ENCODE measurements at places on chromosomes 2 and 18.
A peak's percentile ranks its signal among the peaks of the same experiment; 100 is the strongest.

DNA sequence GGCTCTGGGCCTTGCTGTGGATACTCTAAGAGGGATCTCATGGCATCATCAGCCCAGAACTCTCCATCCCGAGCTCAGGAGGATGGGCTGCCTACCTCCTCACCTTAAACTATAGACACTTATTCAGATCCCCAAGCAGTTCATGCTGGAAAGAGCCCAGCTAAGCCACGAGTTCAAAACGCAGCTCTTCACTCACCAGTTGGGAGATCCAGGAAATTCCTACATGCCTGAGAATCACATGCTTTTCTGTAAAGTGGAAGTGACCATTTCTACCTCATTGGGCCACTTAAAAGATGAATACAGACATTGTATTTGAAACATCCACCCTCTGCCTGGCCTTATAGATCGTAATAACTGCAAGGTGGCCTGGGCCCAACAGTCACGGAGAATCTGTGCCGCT is 6.6 kb downstream of the ATOH8 start:
- DNase-seq: no peak

DNA sequence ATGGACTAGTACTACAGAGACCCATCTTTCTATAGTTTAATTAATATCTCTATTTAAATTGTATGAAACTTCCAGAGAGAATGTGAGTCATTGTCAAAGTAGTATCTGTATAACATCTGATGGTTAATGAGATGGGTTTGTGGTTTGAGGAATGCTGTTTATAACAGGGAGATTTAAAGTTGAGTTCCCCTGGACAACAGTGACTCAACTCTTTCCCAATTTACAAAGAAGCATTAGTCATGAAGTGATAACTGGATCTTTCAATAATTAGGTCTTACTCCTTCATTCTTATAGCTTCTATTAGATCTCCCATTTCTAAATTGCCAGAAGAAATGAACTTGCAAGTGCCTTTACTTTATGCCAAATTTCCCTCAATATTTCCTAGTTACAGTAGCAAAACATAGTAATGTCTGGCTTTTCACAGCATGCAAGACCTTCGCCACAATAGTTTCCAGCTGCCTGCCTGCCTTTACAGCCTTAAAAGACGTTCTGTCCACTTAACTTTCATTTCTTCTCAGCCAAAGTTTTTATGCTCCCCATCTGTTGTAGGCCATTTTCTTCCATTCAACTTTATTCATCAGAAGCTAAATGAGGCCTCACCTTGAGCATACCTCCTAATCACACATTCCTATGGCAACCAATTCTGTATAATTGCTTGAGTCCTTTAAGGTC is 47.7 kb upstream of the WDR75 start:
- DNase-seq: no peak

- DNase-seq: peak; percentile 28
Measured at GRCh38 chr18:12403601-12404506, 3.9 kb upstream of the PRELID3A start.

- DNase-seq: no peak
Measured at GRCh38 chr2:116167107-116167506, 1647.4 kb upstream of the DDX18 start.

GRCh38 chr2:173715441-173715840 is 249.7 kb downstream of the SP3 start:
- DNase-seq: no peak
